ENCODE measurements at places on chromosomes 7 and 10.

- no peak for DNase-seq
These were observed 9.5 kb downstream of the SEMA3D start for GRCh38 chr7:85177316-85177715.

DNA sequence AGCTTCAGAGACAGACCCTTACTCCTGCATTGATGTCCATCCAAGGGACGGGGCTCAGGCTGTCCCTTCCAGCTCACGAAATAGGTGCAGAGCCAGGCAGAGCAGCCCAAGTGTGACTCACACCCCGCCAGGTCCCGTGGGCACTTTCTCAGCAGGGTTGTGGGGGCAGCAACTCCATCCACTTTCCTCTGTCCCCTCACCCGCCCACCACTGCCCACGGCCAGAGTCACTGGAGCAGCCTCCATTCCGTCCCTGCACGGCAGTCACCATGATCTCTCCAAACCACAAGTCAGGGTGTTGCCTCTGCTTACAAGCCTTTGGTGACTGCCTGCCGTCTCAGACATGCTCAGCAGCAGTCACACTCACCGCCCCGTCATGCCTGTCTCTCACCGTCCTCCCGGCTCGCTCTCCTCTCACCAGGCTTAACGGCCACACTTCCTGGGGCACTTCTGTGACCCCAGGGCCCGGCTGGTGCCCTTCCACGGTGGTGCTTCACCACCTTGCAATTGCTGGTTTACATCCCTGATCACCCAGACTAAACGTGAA lies 39.3 kb downstream of the CALML3 start:
- peak; percentile 79 for DNase-seq

DNA sequence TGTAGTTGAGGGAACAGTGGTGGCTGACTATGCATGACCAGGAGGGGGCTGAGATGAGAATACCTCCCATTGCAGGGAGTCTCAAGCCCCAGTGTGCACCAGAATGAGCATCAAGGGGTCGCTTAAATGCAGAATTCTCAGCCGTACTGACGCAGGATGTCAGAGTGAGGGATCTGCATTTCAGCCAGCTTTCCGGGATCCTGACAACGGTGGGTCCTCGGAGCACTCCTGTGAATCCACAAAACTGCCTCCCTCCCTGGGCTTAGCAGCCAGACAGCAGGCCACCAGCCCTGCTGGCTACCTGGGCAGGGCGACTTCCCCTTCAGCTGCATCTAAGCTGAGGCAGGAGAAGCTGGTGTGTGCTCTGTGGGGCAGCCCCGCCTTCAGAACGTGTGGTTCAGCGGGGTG lies 21.8 kb upstream of the LOXL4 start:
- DNase-seq = no peak

GRCh38 chr7:2691011-2691707 lies 3.2 kb downstream of the AMZ1 start:
- no peak for DNase-seq

DNA sequence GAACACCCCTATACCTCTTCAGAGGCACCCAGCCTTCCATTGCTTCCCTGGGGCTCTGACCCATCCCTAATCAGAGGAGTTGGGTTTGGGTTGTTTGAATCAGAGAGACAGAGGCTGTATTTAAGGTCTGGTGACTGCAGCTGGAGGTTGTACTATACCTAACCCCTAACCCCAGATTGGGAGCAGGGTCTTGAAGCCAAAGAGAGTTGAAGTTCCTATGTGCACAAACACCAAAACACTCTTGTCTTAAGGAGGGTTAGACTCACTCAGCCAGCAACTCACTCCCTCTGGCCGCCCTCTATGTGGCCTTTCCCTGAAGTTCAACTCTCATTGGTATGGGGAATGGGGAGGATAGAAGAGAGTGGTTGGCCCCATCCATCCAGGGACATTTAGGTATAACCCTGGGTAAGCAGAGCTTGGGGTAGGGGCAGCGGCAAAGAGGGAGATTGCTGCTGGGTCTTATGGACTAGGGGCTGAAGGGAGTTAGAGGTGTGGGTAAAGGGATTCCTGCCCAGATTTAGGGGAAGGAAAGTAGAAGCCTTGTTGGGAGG lies 80.0 kb downstream of the PAX2 start:
- no peak for DNase-seq

- DNase-seq = no peak
These were observed 6.0 kb downstream of the SKIDA1 start for GRCh38 chr10:21519397-21519933.

DNA sequence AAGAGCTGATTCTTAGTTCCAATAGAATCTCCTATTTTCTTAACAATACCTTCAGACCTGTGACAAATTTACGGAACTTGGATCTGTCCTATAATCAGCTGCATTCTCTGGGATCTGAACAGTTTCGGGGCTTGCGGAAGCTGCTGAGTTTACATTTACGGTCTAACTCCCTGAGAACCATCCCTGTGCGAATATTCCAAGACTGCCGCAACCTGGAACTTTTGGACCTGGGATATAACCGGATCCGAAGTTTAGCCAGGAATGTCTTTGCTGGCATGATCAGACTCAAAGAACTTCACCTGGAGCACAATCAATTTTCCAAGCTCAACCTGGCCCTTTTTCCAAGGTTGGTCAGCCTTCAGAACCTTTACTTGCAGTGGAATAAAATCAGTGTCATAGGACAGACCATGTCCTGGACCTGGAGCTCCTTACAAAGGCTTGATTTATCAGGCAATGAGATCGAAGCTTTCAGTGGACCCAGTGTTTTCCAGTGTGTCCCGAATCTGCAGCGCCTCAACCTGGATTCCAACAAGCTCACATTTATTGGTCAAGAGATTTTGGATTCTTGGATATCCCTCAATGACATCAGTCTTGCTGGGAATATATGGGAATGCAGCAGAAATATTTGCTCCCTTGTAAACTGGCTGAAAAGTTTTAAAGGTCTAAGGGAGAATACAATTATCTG lies 1.6 kb downstream of the LRRTM3 start:
- DNase-seq = no peak

DNA sequence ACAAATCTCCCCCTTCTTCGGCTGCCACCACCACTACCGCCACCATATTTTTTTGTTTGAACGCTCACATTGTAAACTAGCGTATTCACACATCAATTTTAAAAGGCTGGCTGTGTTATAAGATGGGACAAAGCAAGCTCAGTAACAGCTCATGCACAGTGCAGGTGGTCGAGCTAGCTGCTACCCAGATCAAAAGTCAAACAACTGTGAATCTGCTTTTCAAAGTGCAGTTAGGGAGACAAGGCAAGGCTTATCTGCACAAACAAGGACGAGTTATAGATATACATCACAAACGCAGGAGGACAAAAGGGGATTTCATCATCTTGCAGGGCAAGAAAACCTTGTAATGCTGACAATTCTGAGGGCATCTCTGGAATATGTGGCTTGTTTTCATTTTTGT lies 231.6 kb downstream of the VTI1A start:
- peak; percentile 10 for DNase-seq

- DNase-seq = no peak
These were observed 1.8 kb downstream of the WDR37 start for GRCh38 chr10:1058017-1058416.

- no peak for DNase-seq
These were observed 179.2 kb upstream of the FAM3C start for GRCh38 chr7:121575194-121575765.

GRCh38 chr10:112769081-112769480 lies 181.0 kb upstream of the TCF7L2 start:
- no peak for DNase-seq

DNA sequence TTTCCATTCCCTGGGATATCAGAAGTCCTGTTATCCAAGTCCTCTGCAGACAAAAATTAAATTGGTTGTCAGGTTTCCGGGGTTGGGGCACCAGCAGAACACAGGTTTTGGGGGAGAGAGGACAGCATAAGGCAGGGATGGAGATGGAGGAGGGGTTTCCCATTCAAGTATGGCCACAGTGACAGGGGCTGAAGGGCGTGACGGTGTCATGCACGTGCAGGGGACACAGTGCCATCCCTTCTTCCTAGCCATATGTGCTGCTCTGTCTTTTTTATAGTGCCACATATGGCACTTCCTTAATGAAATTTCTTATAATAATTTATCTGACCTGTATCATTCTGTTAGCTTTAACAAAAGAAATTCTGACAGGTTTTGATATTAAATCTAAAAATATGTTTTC lies 259.2 kb downstream of the PTEN start:
- DNase-seq = no peak

- no peak for DNase-seq
These were observed 18.0 kb upstream of the SLF2 start for GRCh38 chr10:100894589-100895294.

DNA sequence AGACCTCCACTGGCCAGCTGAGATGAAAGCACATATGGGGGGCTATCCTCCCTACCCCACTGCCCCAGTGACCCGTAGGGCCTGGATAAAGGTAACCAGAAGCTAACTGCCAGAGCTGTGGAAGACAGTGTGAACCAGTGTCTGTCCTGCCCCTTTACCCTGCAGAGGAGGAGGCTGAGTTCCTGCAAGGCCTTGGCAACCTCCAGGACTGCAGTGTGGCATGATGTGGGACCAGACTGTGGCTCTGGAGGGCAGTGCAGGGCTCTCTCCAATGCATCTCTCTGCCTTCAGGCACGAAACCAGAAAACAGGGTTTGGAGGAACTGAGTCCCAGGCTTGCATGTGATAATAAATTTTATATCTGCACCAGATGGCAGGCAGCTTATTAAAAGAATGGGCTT lies 93.1 kb downstream of the EPC1 start:
- no peak for DNase-seq

DNA sequence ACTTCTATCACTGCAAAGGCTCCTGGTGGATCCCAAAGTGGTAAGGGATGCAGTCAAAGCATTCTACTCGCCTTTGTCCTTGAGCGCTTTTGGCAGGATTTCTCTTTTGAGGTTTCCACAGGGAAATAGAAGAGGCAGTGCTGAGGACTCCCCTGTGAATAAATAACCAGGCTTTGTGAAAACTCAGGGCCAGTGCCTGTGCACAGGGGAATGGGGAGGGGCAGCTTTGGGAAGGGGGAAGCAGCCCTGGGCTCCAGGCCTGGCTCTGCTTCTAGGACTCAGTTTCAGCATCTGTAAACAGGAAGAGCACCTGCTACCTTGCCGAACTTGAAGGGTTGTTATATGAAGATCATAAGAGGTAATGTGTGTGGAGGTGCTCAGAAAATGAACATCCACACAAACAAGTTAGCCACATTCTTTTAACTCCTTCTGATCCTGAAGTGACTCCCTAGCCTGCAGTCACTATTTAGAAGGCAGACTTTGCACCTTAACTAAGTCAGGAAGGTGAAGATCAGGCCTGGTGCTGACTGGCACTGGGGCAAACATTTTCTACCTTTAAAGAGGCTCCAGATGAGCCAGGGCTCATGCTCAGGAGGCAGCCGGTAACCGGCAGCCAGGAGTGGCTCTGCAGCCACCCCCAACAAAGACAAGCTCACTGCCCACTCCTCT lies 22.5 kb upstream of the MMP21 start:
- DNase-seq = no peak

DNA sequence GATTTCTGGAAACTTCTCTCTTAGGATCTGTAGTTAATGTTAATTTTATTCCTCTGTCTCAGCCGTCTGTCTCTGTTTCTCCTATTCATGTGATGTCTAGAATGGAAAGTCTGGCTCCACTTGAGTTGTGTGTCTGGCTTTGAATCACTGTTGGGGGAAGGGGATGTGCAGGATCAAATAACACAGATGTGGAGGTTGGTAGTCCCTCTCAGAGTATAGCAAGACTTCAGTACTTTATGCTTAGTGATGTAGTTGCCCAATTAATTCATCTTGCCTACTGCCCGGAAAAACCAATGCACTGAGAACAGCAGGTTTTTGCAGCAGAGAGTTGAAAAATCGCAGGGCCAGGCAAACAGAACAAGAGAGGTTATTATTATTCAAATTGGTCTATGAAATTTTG lies 79.2 kb downstream of the PHTF2 start:
- no peak for DNase-seq

DNA sequence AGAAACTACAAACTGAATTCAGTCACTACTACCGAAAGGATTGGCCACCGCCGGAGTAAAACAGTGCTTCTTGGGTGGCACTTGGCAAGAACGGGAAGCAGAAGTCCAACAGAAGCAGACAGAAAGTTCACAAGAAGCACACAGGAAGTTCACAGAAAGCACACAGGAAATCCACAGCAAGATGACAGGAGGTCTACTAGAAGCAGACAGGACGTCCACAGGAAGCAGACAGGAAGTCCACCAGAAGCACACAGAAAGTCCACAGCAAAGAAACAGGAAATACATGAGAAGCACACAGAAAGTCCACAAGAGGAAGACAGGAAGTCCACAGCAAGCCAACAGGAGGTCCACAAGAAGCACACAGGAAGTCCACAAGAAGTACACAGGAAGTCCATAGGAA lies 399.2 kb upstream of the AUTS2 start:
- DNase-seq = no peak

- no peak for DNase-seq
These were observed 25.9 kb upstream of the PANK1 start for GRCh38 chr10:89670926-89671325.

GRCh38 chr10:15182540-15183207 lies 14.2 kb upstream of the NMT2 start:
- no peak for DNase-seq

DNA sequence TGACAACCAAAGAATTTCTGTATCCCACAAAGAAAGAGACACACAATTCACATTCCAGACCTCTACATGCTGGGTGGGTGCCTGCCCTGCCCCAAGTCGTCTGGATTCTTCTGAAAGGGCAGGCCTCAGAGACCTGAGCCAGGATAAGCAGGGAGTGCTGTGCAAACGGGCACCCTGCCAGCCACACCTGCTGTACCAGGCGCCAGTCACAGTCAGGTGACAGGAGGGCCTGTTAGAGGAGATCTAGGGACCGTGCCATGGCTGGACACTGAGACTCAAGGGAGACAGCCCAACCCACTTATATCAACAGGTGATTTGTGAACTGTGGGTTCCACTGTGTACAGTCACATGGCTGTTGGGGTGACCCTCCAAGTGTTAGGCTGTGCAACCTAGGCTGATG lies 103.1 kb upstream of the AFAP1L2 start:
- no peak for DNase-seq

- no peak for DNase-seq
These were observed 365.3 kb upstream of the RNF32 start for GRCh38 chr7:156275292-156275691.

DNA sequence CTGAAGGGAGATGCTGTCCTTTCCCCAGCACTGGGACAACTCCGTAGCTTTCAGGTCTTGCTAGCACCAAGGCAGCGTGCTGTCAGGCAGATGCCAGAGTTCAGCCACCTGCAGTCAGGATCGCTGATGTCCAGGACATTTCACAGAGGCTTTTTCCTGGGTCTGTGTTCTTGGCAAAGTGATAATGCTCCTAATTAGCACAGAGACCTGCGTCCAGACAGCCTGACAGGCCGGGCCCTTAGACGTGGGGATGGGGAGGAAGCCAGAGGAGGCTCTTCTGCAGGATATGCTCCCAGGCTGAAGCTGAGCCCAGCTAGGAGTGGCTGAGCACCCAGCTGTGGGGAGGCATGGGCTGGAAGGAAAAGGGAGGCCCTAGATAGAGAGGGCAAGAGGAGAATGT lies 82.5 kb upstream of the TBX20 start:
- no peak for DNase-seq

DNA sequence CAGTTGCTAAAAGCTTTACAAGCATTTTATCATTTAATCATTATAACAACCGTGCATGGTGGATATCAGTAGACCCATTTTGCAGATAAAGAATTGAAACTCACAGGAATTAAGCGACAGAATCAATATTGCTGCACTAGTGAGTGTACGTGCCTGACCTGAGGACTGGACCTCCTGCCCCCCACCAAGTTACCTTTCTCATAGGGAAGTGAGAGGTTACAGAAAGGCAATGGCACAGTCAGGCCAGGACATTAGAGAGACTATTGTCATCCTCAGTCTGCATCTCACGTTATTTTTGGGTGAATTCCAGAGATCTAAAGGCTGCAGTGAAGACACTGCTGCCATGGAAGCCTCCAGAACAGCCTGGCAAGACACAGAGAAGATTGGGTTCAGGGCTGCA lies 80.9 kb downstream of the WDFY4 start:
- no peak for DNase-seq
